ENCODE measurements at places on chromosomes 3 and 15. TPM values are rescaled to one million over a fixed set of nuclear protein-coding genes. Genes with fewer than 3 reads are reported as not detected.

ZNF80 gene
- not detected for total RNA-seq

SCG3 gene
- total RNA-seq: not detected

GRM2 gene
- 0.63 TPM for total RNA-seq

DNA sequence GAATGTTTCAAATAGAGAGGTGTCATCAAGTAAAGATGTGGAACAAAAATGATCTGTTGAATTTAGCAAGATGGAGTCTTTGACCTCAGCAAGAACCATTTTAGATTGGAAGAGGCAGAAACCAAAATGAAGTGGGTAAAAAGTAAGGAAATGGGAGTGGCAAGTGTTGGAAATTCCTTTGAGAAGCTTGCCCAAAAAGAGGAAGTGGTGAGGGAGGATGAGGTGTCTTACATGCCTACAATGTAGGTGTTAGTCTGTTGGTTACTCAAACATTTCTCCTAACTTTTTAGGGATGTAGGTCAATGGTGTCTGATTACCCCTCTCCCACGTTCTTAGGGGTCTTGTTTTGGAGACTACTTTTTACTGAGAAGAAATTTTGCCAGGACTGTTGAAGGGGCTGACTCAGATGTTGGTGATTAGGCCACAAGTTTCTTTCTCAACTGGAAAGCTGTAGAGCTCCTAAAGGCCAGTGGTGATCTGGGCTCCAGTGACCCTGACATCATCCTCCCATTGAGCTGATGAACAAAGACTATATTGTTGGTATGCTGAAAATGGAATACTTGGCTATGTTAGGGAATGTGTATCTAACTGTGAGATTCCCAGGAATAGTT lies 5.1 kb downstream of the PPP2R3A start:
- H3K27me3 ChIP-seq: no peaks in the 10 kb centered on the region
- no peak overlapping the region for H3K4me3 ChIP-seq
- no peak overlapping the region for H3K27ac ChIP-seq

GRCh38 chr3:67704322-67704721 lies 49.9 kb upstream of the SUCLG2 start:
- H3K4me3 ChIP-seq: no peak overlapping the region
- H3K36me3 ChIP-seq: no peaks in the 10 kb centered on the region
- H3K4me1 ChIP-seq: no peaks in the 10 kb centered on the region
- no peak overlapping the region for H3K27ac ChIP-seq
- DNase-seq: no peak

DNA sequence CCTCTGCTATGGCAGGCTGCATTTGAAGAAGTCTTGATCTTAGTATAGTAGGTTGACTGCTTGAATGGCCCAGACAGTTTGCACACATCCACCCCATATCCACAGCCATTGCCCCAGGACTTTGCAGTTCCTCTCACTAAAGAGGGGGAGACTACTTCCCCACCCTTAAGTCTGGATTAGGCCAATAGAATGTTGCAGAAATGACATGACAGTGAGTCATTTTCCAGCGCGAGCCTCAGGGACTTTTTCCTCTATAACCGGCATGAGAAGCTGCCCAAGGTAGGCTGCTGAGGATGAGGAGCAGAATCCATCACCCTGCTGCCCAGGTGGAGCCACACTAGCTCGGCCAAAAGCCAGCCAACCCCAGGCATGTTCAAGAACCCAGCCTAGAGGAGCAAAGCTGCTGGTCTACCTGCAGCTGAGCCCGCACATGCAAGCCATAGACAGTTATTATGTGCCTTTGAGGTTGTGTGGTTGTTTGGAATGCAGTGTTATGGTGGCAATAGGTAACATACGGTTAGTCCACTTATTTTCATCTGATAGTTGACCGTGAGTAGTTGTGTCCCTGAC lies 113.9 kb downstream of the TLE3 start:
- H3K27me3 ChIP-seq: no peaks in the 10 kb centered on the region
- H3K27ac ChIP-seq: no peak overlapping the region
- H3K4me3 ChIP-seq: no peak overlapping the region

DNA sequence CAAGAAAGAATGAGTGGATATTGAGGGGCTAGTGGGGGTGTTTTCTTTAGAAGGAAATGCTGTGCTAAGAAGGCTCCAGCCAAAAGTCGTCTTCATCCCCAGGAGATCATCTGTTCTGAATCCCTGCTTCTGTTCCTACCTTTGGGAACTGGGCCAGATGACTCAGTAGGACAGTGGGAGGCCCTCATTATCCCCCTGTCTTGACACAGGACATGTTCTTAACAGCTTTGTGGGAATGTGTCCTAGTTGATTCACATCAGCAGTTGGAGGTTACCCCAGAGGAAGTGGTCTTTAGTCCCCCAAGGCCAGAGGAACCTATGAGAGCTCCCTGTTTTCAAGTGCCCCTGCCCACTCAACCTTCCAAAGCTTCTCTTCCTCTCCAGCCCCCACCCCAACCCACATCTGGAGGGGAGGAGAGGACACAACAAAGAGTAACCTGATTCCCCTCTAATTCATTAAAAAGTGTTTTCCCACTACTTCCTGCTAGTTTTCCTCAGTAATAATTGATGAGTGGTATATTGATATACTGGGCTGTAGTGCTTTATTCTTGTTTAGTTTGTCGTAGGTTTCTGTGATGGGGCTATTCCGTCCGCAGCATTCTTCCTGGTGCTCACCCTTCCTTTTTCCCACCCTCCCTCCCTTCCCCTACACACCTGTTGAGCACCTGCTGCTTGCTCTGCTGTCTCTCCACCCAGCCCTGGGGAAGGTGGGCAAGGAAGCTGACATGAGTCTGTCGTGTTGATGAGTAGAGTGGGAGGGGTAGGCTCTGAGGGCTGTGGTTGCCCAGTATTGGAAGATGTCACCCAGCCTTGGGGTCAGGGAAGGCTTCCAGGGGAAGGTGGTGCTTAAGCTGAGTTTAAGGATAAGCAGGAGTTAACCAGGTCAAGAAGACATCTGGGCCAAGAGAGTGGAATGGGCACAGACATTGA lies 9.3 kb downstream of the PXYLP1 start:
- H3K4me1 ChIP-seq: no peaks in the 10 kb centered on the region
- H3K36me3 ChIP-seq: no peaks in the 10 kb centered on the region
- no peak overlapping the region for H3K4me3 ChIP-seq
- DNase-seq: no peak
- no peak overlapping the region for H3K27ac ChIP-seq

DNA sequence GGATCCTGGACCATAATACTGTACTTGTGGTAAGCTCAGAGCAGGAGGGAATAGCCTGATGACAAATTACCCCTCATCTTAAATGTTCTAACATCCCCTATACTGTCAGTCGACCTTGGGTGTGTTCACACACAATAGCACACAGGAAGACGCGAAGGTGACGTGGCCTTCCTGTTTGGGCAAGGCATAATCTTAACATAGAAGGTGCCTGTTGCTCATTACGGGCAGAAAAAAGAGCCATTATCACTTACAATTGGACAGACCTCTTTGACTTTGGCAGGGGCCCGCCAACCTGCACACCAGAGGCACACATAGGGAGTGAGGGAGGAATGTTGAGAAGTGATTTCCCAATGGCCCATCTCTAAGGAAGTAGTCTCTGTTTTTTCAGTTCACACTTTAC lies 144.2 kb downstream of the ANO10 start:
- no peaks in the 10 kb centered on the region for H3K36me3 ChIP-seq
- no peak overlapping the region for H3K27ac ChIP-seq
- no peaks in the 10 kb centered on the region for H3K4me1 ChIP-seq
- DNase-seq: no peak

GRCh38 chr3:66692042-66692765 lies 191.4 kb upstream of the LRIG1 start:
- no peak for DNase-seq
- H3K27ac ChIP-seq: no peak overlapping the region
- no peak overlapping the region for H3K4me3 ChIP-seq
- no peaks in the 10 kb centered on the region for H3K4me1 ChIP-seq

- H3K27me3 ChIP-seq: no peaks in the 10 kb centered on the region
- no peaks in the 10 kb centered on the region for H3K36me3 ChIP-seq
- no peak for DNase-seq
- H3K4me3 ChIP-seq: no peak overlapping the region
- H3K27ac ChIP-seq: no peak overlapping the region
- H3K4me1 ChIP-seq: no peaks in the 10 kb centered on the region
Measured at GRCh38 chr3:141111364-141112155, 60.4 kb downstream of the SPSB4 start.

GRCh38 chr3:24493746-24494617 lies 668 bp downstream of the THRB start:
- peak; percentile 56 for DNase-seq
- peak overlapping the region; percentile 78 for H3K27ac ChIP-seq
- peaks cover 11% of the 10 kb centered on the region for H3K27me3 ChIP-seq
- no peaks in the 10 kb centered on the region for H3K4me1 ChIP-seq
- H3K4me3 ChIP-seq: peak overlapping the region; percentile 73

- no peaks in the 10 kb centered on the region for H3K36me3 ChIP-seq
- DNase-seq: no peak
- no peaks in the 10 kb centered on the region for H3K4me1 ChIP-seq
- no peak overlapping the region for H3K27ac ChIP-seq
- no peak overlapping the region for H3K4me3 ChIP-seq
- H3K27me3 ChIP-seq: no peaks in the 10 kb centered on the region
Measured at GRCh38 chr3:172685331-172686214, 25.3 kb downstream of the NCEH1 start.

GRCh38 chr3:146605106-146605505 lies at the start of gene PLSCR5:
PLSCR5 (minus strand) TSS chr3:146605346; CDS start chr3:146605212, 134 bp downstream.
- no peak for DNase-seq
- H3K36me3 ChIP-seq: no peaks in the 10 kb centered on the region
- H3K4me1 ChIP-seq: no peaks in the 10 kb centered on the region
- H3K27ac ChIP-seq: no peak within 1 kb of the TSS
- no peaks in the 10 kb centered on the region for H3K27me3 ChIP-seq

DNA sequence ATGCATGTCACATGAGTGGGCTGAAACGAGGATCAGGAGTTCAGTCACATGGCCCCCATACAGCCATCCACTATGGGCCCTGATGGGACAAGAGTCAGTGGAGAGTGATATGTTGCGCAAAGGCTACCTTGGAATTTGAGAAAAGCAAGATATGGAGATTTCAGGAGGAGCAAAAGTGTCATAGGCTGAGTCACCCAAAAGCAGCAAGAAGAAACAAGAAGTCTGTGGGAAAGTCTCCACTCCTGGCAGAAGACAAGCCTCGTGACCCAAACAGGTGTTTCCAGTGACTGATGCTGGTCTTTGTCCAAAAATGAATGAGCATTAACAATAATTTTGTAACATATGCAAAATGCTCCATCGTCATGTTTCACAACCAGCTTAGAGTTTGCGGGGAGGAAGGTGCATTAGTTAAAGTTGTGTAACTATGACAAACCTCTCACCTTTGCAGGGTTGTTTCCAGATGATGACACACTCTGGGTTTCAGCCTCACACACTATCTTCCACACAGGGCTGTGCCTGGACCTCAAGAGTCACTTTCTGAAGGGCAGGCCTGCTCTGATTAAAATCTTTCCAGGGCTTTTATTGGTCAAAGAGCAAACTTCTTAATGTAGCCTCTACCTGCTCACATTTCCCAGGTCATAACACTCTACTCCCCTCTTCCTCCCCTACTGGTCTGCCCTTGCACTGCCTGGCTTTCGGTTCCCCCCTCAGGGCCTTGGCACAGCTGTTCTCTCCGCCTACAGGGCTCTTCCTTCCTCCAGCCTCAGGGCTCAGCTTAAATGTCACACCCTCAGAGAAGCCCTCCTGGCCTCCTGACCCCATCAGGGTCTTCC lies 3.9 kb upstream of the DNASE1L3 start:
- H3K27ac ChIP-seq: no peak overlapping the region
- no peak overlapping the region for H3K4me3 ChIP-seq
- no peaks in the 10 kb centered on the region for H3K27me3 ChIP-seq
- H3K36me3 ChIP-seq: no peaks in the 10 kb centered on the region
- H3K4me1 ChIP-seq: peaks cover 9% of the 10 kb centered on the region

- H3K4me1 ChIP-seq: peaks cover 20% of the 10 kb centered on the region
- peaks cover 14% of the 10 kb centered on the region for H3K36me3 ChIP-seq
- no peak for DNase-seq
- H3K4me3 ChIP-seq: peak overlapping the region; percentile 78
- peak overlapping the region; percentile 81 for H3K27ac ChIP-seq
Measured at GRCh38 chr15:55195996-55196395, 745 bp downstream of the RSL24D1 start.

DNA sequence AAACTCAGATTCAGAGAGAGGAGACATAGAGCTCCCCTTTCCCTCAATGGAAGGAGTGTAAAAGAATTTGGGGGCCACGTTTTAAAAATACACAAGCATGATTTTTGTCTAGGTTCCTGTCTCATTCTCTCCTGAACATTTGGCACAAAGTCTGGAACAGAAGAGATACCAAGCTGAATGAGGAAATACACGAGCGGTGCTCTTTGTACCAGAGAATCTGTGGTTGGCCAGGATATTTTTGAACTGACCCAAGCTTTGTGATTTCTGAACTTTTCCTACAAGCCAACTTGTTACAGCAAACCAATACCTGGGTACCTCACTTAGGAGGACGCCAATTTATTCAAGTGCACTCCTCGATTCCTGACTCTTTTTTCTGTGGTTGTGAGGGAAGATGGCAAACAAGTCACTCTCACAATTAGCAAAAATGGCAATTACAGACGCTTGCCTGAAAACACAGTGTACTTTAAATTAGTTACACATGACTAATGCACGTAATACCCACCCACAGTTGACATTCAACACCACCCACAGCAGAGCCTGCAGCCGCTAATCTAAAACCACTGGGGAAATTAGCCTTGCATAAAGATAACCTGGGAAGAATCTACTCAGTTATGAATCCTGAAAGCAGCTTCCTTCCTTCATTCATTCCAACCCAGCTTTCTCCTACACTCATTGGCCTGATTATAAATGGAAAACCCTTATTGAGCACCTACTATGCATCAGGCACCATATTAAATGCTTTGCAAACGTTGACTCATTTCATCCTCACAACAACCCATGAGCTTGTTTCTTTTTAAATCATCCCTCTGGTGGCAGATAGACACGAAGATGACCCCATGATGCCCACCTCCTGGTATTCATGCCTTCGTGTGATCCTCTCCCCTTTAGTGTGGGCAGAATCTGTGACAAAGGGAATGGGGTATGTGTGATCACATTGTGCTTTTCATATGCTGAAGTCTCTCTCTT lies 293.5 kb downstream of the KBTBD8 start:
- no peak overlapping the region for H3K4me3 ChIP-seq
- H3K4me1 ChIP-seq: no peaks in the 10 kb centered on the region
- H3K36me3 ChIP-seq: no peaks in the 10 kb centered on the region
- no peaks in the 10 kb centered on the region for H3K27me3 ChIP-seq
- H3K27ac ChIP-seq: no peak overlapping the region

GRCh38 chr15:73366766-73367623 lies 1.8 kb downstream of the HCN4 start:
- no peak overlapping the region for H3K4me3 ChIP-seq
- H3K27me3 ChIP-seq: peaks cover 57% of the 10 kb centered on the region
- DNase-seq: no peak

DNA sequence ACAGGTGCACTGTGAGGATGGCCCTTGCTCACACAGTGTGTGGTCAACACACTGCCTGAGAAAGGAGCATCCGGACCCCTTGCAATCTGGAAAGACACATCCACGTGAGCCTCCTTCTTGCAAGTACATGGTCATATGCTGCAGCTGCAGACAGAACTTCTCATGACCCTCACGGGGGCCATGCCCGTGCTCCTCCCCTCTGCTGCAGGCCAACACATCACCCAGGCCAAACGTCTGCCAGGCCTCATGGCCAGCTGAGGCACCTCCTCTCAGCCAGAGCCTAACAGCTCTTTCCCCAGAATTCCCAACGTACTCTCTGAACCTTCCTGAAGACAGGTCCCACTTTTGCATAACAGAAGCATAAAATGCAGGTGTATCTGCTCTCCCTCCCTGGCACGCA lies 25.3 kb downstream of the SLC41A3 start:
- H3K27me3 ChIP-seq: no peaks in the 10 kb centered on the region
- H3K27ac ChIP-seq: no peak overlapping the region
- H3K36me3 ChIP-seq: peaks cover 9% of the 10 kb centered on the region
- no peak overlapping the region for H3K4me3 ChIP-seq
- no peaks in the 10 kb centered on the region for H3K4me1 ChIP-seq
- no peak for DNase-seq

Measured in tibial nerve (tissue), 4 donors.